Natural killer cell treated with Interleukin-12 subunit alpha and Interleukin-12 subunit beta and Interleukin-15 and Interleukin-18, amount 100 ng/mL, for 72 hours (primary cell): ENCODE measurements at places on chromosomes 16 and 17.

- DNase-seq = no peak
These were observed 6.7 kb downstream of the SHMT1 start for GRCh38 chr17:18356624-18357023.

GRCh38 chr16:69812688-69813014 lies 50.5 kb downstream of the WWP2 start:
- no peak for DNase-seq

DNA sequence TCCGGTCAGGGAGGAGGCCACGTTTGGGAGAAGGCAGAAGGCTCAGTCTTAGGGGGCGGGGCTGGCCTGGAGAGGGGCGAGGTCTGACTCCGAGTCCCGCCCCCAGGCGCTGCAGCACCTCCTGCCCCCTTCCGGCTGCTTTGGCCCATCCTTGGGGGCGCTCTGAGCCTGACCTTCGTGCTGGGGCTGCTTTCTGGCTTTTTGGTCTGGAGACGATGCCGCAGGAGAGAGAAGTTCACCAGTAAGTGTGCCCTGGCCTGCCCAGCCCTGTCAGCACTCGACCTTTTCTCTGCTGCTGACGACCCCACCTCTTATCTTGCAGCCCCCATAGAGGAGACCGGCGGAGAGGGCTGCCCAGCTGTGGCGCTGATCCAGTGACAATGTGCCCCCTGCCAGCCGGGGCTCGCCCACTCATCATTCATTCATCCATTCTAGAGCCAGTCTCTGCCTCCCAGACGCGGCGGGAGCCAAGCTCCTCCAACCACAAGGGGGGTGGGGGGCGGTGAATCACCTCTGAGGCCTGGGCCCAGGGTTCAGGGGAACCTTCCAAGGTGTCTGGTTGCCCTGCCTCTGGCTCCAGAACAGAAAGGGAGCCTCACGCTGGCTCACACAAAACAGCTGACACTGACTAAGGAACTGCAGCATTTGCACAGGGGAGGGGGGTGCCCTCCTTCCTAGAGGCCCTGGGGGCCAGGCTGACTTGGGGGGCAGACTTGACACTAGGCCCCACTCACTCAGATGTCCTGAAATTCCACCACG lies 1.5 kb downstream of the TNFRSF12A start:
- peak; percentile 79 for DNase-seq

GRCh38 chr16:69201787-69202186 lies 14.8 kb downstream of the SNTB2 start:
- no peak for DNase-seq

DNA sequence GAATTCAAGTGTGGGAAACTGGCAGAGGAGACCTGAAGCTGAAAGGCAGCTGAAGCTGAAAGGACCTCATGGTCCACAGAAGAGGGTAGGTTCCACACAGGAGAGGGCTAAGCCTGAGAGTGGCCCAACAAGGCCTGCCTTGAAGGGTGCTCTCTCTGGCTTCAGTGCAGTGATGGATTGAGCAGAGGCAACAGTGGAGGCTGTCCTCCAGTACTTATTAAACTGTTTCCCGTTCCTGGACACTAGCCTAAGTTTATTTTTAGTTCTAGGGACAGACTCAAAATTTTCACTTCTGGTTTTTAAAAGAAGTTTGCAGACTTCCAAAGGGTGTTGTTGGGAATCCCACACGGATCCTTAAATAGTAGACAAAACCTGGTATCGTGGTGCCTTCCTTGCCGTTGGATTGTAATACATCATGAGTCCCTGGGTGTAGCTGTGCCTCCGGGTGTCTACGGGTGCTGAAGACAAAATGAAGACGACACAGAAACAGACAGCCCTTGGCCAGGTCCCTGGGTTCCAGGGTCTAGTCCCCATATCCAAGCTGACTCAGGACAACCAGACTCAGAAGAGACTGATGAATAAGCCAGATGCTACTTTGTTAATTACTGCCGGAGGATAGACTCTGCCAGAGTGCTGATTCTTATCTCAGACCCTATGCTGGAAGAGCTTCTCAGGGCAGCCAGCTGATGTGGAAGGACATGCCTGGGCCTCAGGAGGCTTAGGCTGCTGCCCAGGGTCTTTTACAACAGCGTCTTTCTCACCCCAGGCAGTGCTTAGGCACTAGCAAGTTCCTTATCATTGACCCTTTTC lies 7.1 kb upstream of the CMTM4 start:
- peak; percentile 37 for DNase-seq

DNA sequence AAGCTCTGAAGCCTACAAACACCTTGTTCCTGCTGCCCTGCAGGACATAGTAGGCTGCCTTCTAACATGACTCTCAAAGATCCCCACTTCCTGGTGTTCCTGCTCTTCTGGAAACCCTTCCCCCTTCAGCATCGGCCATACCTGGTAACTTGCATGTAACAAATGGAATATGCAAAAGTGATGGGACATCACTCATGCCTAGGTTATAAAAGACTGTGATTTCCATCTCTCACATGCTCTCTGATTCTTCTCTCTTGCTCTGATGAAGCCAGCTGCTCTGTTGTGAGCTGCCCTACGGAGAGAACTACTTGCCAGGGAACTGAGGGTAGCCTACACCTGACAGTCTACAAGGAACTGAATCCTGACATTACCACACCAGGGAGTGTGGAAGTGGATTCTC lies 72.9 kb upstream of the IRX6 start:
- no peak for DNase-seq

DNA sequence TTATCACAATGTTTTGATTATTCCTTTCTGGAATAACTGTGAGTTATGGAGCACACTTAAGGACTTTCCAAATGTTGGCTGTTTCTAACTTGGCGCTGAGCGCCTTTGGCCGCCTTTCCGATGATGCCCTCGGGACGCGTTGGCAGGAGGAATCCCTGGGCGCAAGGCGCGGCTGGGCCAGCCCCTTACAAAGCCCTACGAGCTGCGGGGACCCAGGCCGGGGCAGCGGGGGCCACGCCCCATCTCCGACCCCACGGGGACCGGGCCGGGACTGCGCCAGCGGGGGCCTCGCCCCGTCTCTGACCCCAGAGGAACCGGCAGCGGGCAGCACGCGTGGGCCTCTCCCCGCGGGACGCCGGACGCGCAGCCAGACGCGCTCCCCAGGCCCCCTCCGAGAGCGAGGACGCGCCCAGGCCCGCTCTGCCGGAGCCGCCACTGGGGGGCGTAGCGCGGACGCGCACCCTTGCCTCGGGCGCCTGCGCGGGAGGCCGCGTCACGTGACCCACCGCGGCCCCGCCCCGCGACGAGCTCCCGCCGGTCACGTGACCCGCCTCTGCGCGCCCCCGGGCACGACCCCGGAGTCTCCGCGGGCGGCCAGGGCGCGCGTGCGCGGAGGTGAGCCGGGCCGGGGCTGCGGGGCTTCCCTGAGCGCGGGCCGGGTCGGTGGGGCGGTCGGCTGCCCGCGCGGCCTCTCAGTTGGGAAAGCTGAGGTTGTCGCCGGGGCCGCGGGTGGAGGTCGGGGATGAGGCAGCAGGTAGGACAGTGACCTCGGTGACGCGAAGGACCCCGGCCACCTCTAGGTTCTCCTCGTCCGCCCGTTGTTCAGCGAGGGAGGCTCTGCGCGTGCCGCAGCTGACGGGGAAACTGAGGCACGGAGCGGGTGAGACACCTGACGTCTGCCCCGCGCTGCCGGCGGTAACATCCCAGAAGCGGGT lies at the start of gene GAA:
Gene GAA, plus strand, starts transcription at position 571 of the 935 bp plus-strand sequence. CDS start 3,006 bp downstream, outside the sequence.
- DNase-seq = peak; percentile 91

- no peak for DNase-seq
These were observed 8.4 kb upstream of the TNS4 start for GRCh38 chr17:40509626-40510327.

GRCh38 chr17:14434506-14434905 lies 133.6 kb downstream of the HS3ST3B1 start:
- no peak for DNase-seq

GRCh38 chr16:8764525-8765250 lies 32.8 kb downstream of the TMEM186 start:
- peak; percentile 25 for DNase-seq

GRCh38 chr16:81167851-81168250 lies 70.6 kb upstream of the BCO1 start:
- no peak for DNase-seq

DNA sequence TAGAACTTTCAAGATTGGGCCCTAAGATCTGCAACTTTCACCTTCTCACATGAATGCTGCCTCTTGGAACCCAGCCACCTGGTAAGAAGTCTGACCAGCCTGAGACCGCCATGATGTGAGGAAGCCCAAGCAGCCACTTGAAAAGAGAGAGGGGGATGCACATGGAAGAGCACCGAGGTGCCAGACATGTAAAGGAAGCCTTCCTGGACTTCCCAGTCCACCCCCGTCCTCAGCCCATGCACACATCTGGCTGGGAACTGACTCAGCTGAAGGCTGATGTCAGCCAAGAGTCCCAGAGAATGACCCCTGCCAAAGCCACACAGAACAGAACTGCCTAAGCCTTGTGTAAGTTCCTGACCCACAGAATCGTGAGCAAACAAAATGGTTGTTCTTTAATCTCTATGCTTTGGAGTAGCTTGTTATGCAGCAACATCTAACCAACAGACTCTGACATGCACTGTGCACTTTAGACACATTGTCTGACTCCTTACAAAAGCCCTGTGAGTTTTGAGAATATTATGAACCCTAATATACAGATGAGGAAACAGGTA lies 86.7 kb downstream of the RMI2 start:
- no peak for DNase-seq

DNA sequence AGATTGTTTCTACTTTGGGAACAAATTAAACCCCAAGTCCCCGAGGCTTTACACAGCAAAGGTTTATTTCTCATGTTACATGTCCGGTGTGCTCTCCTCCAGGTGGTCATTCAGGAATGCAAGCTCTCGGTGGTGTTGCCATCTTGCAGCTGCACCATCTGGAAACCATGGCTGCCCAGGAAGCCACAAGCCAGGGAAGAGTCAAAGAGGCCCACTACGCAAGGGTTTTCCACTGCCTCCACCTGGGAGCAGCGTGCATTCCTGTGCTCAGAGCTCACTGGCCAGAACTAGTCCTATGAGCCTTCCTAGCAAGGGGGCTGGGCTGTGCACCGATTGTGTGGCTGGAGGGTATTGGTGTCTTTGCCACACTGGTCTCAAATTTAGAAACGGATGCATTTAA lies 128.8 kb upstream of the FOXF1 start:
- no peak for DNase-seq

GRCh38 chr16:79069633-79070032 lies 530.9 kb downstream of the MAF start:
- DNase-seq = no peak

DNA sequence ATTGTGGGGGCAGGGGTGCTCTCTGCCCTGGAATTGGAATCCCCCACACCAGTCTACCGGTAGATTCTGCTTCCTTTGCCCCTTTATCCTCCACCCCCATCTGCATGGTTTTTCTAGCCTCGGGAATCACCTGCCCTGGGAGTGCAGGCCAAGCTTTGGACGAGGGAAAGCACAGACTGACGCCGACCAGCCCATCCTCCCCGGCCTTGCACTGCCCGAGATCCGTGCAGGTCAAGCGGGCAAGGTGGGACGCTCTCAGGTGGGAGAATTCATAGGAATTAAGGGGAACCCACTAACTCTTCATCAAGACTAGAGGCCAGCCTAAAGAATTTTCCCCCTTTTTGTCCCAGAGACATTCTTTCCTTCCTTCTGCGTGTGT lies 9.9 kb upstream of the HOXB13 start:
- no peak for DNase-seq

GRCh38 chr16:86963600-86964575 lies 353.3 kb downstream of the C16orf95 start:
- no peak for DNase-seq

DNA sequence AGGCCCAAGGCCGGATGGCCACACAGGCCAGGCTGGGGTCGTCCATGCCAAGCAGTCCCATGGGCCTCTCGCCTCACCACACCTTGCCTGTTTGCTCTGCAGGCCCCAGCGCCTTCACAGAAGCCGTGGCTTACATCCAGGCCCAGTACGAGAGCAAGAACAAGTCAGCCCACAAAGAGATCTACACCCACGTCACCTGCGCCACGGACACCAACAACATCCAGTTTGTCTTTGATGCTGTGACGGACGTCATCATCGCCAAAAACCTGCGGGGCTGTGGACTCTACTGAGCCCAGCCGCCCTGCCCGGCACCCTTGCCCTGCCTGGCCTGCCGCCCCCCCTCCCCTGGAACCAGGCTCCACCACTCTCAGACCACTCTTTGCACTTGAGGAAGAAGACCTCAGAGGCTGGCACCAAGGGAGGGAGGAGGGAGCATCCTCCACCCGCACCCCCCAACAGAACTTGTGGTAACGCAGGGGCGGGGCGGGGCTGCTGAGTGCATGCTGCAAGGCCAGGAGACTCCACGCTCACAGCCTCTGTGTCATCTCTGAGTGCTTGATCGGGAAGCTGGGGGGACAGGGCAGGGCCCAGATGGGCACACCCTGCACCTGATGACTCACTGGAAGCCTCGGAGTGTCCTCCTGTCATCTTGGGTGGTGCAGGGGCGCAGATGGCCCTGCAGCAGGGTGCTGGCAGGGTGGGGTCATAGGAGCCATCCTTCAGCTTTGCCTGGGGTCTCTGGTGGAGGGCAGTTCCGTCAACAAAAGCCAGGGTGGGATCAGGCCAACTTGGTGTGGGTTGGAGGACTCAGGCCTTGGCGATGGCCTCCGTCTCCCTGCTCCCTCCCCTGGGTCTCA lies 81.5 kb downstream of the AMFR start:
- DNase-seq = no peak

GRCh38 chr17:35183332-35183731 lies 10.9 kb downstream of the SLC35G3 start:
- no peak for DNase-seq

DNA sequence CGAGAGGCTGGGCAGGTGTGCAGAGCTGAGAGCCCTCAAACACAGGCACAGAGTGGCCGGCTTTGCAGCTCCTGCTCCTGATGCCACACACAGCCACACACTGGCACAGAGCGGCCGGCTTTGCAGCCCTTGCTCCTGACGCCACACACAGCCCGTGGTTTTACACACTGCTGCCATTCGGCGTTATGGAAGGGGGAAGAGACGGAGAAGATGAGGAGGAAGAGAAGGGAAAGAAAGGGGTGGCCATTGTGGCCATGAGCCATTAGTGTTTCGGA lies 26.8 kb downstream of the WSCD1 start:
- no peak for DNase-seq

DNA sequence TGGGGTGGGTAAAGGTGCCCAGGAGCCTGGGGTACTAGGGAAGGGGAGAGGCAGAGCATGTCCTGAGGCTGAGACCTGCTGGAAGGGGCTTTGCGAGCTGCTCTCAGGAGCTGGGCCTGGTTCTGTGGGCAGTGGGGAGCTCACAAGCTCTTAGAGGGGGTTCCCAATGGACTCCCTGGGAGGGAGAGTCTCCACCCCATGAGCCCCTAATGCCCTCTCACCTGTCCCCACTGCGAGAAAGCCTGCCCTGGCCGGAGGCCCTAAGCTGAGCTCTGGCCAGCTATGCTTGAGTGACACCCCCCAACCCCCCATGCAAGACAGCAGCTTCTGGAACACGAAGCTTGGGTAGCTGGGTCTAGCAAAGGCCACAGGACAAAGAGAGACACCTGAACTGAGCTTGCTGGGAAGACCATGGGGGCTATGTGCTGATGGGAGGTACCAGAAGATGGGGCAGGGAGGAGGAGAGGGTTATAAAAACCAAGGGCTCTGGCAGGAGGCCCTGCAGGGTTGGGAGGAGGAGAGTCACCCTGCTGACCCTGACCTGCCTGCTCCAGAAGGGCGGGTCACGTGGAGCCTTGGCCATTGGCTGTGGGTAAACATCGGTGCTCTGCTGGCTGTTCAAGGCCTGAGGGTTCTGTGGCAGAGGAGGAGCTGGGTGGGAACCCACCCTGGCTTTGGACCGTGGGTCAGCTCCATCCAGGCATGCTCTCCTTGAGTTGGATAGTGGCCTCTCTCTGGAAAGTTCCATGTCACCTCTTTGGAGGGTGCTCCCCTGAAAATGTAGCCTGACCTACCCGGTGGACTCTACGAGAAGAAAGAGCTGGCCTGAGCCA lies 106.7 kb downstream of the RAB11FIP4 start:
- DNase-seq = peak; percentile 41

GRCh38 chr17:74898376-74898946 lies 5.0 kb upstream of the FADS6 start:
- no peak for DNase-seq
